AG09309 (cell line): ENCODE measurements at places on chromosomes 2 and 18.

DNA sequence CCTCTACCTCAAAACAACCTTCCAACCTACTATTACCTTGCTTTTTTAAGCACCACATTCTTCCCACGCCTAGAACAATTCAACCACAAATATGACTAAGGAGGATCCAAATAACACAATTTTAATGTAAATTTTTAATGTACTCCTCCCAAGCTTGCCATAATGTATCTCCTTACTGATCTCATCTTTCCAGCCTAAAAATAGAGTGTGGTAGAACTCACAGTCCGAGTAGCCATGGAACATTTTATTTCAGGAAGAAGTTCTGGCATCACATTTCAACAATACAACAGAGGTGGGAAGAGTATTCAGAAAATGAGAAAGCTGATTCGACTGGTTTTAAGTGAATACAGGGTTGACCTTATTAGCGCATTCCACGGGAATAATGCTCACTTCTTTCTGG is 15.4 kb downstream of the FEZ2 start:
- DNase-seq, result no peak

DNA sequence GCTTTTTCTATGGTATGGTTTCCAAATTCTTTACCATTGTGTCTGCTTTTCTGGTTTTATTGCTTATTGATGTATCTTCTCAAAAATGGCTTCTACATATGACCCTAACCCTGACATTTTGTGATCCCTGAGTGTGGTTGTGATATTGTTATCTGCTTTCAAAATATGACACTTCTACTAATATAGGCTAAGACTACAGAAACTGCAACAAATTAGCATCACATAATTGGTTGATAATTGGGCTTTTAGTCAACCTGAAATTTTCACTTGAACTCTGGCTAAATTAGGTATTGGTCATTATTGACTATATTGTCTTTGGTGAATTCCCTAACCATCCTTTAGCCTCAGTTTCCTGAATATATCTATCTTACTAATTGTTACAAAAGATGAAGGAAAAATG is 246.1 kb downstream of the PIK3C3 start:
- no peak for DNase-seq

DNA sequence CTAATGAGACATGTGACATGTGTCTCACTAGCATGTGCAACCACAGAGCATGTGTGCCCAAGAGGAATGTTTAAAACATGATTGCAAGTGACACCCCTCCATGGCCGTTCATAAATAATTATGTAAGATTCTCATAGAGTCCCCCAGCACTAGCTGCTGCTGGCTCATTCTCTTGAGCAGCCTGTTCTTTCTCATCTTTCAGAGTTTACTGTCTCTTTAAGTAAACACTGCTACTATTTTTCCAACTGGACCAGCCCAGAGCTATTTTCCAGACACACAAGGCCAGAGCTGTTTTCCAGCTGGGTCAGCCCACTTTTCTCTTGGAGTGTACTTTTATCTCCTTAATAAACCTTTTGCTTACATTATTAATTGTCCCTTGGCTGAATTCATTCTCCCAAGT is 326.8 kb upstream of the DLGAP1 start:
- DNase-seq, result no peak

DNA sequence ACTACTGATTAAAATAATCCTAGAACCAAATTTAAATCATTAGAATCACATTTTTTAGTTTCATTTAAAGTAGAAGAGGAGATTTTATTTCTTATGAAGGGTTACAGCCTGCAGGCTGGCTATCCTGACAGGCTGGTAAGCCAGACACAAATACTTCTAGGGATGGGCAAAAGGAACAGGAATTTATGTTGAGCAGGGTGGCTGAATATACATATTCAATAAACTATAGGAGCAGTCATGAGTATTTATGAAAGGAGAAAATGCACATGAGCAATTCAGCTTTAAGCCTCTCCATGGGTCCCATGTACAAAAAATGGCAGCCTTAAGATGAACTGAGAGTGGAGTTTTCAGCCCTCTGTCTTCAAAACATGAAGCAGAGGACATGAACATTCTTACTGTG is 182.4 kb downstream of the CTNNA2 start:
- no peak for DNase-seq

DNA sequence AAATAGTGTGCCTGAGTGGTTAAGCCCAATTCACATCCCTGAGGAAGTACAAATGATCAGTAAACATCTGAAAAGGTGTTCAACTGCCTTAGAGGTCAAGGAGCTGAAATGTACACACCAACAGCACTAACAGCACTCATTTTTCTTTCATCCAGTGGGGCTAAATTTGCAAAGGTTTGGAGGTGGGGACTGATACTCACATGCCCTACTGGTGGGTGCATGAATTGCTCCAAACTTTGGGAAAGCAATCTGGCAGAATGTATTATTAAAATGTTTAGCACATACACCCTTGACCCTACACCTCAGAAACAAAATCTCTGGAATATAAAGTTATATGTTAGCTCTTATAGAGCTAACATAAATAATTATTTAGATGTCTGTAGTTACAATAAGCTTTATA is 19.0 kb upstream of the FAM178B start:
- no peak for DNase-seq

DNA sequence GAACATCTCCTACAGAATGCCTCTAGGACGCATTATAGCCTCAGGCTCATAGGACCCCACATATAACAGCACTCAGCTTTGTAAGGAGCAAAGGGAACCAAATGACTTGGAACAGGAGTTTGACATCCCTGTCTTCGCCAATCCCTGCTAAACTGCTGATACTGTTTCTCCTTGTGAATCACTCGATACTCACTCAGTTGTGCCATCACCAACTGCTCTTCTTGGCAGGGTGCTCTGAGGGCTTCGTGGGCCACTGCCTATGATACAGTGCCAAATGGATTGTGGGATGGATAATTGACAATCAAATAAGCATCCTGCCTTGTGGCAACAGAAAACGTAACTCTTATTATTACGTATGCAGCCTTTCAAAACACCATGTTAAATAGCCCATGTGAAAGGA is 396.3 kb downstream of the RIT2 start:
- DNase-seq, result no peak

DNA sequence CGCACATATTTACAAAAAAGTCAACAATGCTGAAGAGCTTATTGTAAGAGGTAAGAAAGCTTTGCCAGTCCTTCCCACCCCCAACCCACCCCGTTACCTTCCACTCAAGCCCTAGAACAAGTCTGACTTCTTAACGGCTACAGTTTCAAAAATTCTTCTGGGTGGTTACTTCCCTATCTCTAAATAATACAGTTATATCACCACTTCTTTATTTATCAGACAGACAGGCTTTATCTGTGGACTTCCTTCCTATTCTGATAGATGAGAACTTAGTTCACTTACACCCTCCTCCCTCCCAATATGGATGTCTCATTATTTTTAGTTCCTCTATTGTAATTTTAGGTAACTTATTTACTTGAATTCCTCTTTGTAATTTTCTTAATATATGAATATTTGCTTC is 26.7 kb upstream of the ACTR3 start:
- DNase-seq, result no peak

- DNase-seq, result peak; percentile 68
Measured at GRCh38 chr2:101679037-101679726, 18.3 kb upstream of the MAP4K4 start.

DNA sequence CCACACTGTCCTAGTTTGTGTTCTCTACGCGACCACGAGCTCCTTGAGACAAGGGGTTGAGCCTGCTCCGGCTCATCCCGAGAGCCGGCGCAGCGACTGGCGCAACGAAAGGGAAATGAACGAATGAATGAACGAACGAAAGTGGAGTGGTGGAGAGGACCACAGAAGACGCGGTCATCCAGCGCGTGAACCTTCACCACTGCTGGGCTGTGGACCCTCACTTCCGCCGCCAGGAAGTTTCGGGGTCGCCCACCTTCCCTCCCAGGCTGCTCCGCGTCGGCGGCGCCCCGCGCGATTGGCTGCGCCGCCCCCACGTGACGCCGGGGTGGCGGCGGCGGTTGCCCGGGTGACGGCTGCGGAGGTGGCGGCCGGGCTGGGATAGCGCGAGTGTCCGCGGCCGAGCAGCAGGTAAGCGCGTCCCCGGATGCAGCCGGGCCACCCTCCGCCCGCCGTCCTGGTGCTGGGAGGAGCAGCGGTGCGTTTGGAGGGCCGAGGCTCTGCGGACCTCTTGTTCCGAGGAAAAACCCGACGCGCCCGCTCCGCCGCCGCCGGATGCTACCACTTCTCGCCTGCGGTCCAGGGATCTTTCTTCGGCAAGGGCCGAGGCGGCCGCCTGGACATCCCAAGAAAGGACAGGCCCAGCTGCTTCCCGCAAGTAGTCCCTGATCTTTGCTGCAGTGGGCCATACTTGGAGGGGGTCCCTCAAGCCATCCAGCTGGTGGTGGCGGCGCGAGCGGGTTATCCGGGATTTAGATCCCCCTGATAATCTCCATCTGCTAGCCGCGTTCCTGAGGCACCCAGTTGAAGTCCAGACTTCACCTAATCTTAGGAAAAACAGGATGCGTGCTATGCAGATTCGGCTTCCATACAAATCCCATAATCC is at the start of gene ARMC9:
ARMC9 (plus strand) TSS at position 341 of the 883 bp plus-strand sequence. CDS start 7,608 bp downstream, outside the sequence.
- no peak for DNase-seq

DNA sequence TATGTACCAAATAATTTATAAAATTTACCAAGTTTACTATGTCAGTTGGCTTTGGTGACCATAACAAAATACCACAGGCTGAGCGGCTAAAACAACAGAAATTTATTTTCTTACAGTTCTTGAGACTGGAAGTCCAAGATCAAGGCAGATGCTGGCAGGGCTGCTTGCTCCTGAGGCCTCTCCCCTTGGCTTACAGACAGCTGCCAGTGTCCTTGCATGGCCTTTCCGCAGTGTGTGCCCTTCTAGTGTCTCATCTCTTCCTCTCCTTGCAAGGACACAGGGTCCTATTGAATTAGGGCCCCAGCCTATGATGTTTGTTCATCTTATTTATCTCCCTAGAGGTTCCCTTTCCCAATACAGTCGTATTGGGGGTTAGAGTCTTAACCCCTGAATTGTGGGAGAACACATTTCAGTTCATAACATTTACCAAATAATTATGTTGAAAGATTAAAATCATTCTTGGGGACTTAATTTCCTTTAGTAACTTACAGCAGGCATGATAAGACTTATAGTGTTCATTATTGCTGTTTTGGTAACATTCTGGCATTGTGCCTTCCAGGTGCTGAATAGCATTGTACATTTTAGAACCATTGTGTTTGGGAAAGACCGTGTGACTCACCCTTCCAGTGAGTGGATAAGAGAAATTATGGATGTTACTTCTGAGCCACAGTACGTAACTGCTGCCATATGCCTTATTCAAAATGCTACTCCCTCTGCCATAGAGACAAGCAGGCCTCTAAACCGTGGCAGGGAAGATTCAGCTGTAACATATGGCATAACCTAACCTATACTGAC is 317.5 kb downstream of the TMX3 start:
- no peak for DNase-seq

- DNase-seq, result no peak
Measured at GRCh38 chr2:54073796-54074195, 41.6 kb upstream of the ACYP2 start.

GRCh38 chr18:54203914-54204313 is 20.6 kb downstream of the MBD2 start:
- DNase-seq, result no peak

DNA sequence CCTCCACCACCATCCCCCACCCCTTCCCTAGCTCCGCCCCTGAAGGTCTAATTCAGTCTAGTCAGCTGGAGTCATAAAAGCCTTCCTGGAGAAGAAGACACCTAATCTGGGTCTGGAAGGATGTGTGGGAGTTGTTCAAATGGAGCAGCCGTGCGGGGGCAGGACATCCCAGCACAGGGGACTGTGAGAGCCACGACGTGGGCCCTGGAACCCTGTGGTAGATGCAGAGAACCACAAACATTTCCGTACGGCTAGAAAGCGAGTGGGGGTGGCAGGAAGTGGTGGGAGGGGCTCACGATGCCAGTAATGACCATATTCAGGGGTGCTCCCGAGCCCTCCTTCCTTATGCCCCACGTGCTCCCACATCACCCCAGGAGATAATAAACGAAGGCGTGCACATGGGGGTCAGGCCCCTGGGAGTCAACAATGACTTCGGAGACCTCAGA is 20.9 kb upstream of the COL6A3 start:
- DNase-seq, result no peak

- DNase-seq, result no peak
Measured at GRCh38 chr2:16121231-16121985, 181.1 kb downstream of the MYCN start.
